Right cardiac atrium (tissue), 5 donors: ENCODE measurements at places on chromosomes 1 and 21.

DNA sequence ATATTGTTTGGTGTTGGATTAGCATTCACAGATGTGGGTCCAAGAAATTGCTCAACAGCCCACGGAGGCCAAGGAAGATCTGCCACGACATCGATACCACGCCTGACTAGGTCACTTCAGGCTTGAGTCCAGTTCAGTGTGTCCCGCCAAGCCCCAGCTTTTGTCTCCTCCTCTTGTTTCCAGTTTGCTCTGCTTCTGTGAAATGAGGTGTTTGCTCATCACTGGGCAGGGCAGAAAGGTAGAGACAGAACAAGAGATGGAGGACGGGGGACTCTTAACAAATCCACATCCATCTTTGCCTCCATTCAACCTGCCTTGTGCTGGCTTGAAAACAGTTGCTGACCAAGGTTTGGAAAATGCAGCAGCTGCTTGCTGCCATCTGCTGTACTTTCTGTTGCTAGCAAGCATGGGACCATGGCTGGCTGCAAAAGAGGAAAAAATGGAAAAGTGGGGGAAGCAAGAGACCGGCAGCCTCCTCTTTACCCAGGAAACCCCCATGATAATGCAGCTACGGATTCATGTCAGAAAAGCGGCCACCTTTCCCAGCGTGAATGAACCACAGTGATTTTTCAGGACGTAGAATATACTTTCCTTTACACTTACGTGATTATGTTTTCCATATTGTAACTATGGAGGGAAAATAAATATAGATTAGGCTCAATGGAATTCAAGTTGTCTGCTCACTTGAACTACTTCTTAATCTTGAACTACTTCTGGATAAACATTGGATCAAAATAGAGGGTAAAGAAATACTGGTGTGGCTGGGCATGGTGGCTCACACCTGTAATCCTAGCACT, 80.2 kb upstream of the GREM2 start:
- DNase-seq = no peak

DNA sequence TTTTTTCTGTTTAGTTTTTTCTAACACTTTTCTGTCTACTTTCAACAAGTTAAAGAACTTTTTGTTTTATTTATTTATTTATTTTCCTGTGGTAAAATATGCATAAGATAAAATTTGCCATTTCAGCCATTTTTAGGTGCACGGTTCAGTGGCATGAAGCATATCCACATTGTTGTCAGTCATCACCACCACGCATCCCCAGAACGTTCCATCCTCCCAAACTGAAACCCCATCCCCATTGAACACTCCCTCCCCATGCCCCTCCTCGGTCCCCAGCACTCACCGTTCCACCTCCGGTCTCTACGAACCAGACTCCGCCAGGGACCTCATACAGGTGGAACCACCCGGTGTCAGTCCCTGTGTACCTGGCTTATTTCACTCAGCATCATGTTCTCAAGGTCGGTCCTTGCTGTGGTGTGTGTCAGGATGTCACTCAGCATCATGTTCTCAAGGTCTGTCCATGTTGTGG, 118.1 kb downstream of the SIK1 start:
- peak; percentile 16 for DNase-seq

GRCh38 chr1:24503870-24504523, 1.4 kb downstream of the RCAN3 start:
- DNase-seq = no peak

DNA sequence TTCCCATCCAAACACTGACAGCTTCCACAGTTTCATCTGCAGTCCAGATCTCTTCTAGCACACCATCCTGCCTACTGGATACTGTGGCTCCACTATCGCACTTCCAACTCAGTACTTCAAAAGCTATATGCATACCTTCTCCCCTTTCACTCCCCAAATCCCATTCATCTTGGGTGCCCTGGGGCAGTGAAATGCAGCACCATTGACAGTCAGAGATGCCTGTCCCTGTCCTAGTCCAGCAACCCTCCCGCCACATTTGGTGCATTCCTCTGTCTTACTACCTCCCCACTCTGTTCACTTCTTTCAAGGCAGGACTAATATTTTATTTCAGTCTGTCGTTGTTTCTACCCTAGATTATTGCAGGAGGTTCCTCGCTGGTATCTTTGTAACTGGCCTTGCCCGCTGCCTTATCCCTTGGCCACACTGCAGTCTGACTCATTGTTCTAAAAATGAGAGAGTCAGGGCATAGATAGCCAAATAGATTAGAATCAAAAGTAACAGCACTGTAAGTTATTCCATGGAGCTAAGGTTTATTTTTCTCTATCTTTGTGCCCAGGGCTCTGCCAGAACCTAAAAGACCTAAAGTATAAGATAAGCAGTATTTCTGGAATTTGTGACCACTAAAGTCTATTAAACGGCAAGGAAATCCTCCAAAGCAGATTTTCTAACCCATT, 96.7 kb downstream of the ESRRG start:
- no peak for DNase-seq

GRCh38 chr1:188140958-188141357, 1312.2 kb downstream of the PLA2G4A start:
- no peak for DNase-seq

- no peak for DNase-seq
Observed at GRCh38 chr1:62977366-62977765, 193.4 kb downstream of the ATG4C start.

- DNase-seq = no peak
Observed at GRCh38 chr21:40976198-40977109, 129.5 kb upstream of the DSCAM start.

DNA sequence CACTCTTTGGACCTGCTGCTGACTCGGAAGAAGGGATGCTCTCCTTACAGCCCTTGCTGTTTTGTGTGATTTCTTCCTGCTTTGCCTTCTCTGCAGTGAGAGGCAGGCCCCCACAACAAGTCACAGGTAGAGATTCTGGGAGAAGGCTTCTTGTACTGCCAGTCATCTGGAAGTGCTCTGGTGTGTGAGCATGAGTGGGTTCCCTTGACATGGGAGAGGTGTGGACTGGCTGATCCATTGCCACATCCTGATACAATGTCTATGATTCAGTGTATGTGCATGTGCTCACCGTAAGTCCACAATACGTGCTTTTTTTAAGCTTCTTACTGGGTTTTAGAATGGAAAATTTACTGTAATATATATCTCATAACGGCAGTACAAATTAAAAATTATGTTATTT, 46.0 kb upstream of the PLA2G4A start:
- no peak for DNase-seq

DNA sequence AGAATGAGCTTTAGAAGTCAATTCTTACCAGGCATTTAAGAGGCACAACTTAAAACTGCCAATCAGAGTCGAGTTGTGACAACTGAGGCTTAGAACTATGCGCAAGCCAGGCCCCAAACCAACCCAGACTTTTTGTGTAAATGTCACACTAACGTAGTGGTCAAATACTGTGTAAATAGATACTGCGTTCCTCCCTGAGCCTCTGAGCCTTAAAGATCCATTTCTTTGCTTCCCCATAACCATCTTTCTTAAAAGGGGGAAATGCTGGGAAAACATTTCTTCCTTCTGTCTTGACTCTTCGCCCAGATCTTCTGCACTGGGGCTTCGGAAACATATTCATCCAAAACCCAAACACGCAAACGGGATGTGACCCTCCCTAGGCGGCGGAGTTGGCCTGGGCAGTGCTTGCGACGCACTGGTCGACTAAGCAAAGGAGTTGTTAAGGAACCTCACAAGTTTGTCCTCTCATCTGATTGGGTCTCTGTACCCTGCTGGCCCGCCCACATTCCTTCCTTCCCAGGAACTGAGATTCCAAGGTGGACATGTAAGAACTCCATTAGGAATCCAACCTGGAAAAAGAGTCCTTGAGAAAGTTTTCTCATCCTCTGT, 2.6 kb downstream of the ADAMTS5 start:
- DNase-seq = peak; percentile 80

DNA sequence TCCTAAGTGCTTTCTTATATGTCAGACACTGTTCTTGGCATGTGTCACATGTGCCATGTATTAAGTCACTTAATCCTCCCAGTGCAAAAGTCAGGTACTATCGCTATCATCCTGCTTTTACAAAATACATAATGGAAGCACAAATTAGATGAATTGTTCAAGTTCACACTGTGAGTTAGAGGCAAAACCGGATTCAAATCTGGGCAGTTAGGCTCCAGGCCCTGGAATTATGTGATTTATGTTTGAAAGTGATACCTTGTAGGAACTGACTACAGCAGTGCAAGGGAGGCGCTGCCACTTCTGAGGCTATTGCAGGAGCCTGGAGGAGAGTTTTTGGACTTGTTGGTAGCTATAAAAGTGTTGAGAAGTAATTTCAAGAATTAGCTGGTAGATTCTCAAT, 358.3 kb downstream of the HLX start:
- DNase-seq = no peak
